SHP77 (cell line): ENCODE measurements at places on chromosomes 12 and 14.

DNA sequence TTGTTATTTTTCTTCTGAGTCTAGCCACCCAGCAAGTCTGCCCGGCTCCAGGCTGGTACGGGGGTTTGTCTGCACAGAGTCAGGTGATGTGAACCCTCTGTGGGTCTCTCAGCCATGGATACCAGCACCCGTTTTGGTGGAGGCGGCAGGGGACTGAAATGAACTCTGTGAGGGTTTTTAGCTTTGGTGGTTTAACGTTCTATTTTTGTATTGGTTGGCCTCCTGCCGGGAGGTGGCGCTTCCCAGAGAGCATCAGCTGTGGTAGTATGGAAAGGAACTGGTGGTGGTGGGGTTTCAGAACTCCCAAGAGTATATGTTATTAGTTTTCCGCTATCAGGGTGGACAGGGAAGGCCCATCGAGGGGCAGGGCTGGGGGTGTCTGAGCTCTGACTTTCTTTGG, 5.3 kb upstream of the SERPINA4 start:
- DNase-seq = no peak

DNA sequence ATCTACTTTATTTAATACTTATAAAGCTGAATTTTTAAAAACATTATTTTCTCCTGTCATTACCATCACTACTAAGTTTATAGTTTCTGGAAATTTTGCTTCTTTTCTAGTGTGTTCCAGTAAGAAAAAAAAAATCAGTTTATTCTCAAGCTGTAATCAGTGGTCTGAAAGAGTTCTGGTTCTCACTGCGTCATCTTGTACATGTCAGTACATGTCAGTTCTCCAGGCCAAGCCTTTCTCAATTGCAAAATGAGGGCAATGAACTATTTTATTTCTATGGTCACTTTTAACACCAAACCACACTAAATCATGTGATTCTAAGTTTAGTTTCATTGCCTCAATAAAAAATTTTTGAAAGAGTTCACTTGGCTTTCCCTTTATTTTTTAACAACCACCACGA, 468.9 kb upstream of the LRFN5 start:
- no peak for DNase-seq

GRCh38 chr14:88195676-88196075, 127.4 kb downstream of the KCNK10 start:
- no peak for DNase-seq

- DNase-seq = no peak
Observed at GRCh38 chr12:41264281-41264680, 76.2 kb downstream of the PDZRN4 start.

DNA sequence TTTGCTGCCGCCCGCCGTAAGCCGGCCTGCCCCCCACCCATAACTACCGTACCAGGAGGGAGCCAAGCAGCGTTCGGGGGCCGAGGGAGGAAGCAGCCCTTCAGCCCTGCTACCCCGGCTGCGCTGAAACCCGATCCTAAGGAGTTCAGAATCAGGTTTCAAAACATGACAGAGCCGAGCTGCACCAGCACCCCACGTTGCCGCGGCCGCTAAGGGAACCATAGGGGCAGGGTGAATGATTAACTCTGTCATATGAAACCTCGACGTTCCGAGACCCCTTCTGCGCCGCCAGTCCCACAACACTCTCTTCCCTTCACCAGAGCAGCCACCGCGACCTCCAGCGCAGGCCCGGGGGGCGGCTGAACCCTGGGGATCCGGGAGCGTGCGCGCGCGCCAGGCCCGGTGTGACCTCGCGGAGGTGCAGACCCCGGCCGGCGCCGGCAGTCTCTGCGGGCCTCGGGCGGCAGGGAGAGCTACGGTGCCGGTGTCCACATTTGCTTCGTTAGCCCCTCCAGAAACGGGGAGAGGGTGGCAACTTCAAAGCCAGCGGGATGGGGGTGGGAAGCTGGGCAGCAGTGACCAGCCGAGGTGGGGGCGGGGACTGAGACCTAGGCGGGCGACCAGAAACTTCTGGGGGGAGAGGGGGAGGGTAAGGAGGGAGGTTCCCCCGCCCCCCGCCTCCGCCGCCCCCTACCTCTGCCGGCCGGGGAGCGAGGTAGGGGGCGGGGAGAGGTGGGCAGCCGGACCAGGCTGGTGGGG, 1.6 kb downstream of the SIX4 start:
- DNase-seq = peak; percentile 18

DNA sequence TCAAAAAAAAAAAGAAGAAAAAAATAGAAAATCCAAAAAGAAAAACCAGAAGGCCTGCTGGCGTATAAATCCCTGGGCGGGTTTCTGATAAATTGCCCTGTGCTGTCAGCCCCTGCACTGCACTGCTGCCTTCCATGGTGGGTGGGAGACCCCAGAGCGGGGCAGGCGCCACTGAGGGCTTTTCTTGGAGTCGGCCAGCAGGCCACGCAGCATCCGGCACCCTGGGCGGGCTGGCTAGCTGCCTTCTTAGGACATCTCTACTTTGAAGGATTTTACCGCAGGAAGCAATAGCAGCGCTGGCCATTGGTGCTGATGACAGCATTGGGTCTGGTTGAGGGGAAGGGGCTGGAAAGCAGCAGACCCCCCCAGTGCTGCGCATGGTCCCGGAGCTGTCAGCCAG, 29.1 kb downstream of the IL31 start:
- DNase-seq = no peak

GRCh38 chr14:78028471-78028870, 141.7 kb upstream of the NRXN3 start:
- no peak for DNase-seq

- no peak for DNase-seq
Observed at GRCh38 chr12:115872919-115873357, 404.6 kb downstream of the MED13L start.

DNA sequence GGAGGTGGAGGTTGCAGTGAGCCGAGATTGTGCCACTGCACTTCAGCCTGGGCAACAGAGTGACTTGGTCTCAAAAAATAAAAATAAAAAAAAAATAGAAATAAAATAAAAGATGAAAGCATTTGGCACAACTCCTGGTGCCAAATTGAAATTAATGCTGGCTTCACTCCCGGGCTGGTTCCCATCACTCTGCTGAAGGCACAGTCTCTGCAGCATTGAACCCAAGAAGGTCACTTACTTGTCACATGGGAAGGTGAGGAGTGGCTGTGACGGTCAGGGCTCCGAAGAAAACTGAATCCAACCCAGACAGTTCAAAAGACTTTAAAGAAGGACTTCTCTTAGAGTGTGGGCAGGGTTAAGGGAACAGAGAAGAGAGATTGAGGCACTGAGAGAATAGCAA, 10.5 kb upstream of the CCDC63 start:
- no peak for DNase-seq

GRCh38 chr12:67579662-67580003, 68.9 kb upstream of the DYRK2 start:
- DNase-seq = no peak
